ENCODE measurements at places on chromosomes 4 and X. TPM values are rescaled to one million over a fixed set of nuclear protein-coding genes. Genes with fewer than 3 reads are reported as not detected.
A peak's percentile ranks its signal among the peaks of the same experiment; 100 is the strongest.

DNA sequence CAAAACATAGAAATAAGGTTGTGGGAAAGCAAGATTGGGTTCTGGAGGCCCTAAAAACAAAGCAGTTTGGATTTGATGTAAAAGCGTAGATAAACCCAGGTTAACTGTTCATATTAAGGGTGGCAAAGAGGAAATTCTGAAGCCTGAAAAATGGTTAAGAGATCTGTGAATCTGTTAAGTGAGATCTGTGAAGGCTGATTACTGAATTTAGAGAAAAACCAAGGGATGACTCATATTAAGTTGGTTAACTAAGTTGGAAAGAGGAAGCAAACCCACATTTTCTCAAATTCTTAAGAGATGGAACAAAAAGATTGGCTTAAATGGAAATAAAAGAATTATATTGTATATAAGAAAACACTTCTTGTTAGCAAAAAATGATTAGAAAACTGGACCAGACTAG, 22.8 kb downstream of the GPAT3 start:
- DNase-seq, result peak; percentile 39
- H3K27me3 ChIP-seq, result no peaks in the 10 kb centered on the region
- no peaks in the 10 kb centered on the region for H3K36me3 ChIP-seq
- H3K4me1 ChIP-seq, result peaks cover 5% of the 10 kb centered on the region
- no peak overlapping the region for H3K4me3 ChIP-seq
- no peak overlapping the region for H3K27ac ChIP-seq

DNA sequence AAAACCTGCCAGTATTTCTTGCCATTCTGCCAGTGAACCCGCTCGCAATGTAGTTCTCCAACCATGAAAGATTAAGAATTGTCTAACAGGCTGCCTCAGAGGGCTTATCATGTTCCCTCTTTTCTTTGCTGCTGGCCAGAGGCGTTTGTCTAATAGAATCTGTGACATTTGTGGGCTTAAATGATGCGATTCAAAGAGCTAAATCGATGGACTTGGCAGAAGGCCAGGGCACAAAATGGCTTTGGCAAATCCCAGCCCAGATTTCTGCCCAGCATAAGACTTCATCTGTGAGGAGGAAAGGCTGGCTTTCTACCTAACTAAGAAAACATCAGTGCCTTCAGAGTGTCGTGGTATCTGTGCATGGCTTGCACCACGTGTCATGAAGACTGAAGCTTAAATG, 79.9 kb downstream of the TRPC5OS start:
- no peak for DNase-seq
- no peaks in the 10 kb centered on the region for H3K27me3 ChIP-seq
- no peak overlapping the region for H3K27ac ChIP-seq

- H3K4me1 ChIP-seq, result no peaks in the 10 kb centered on the region
- no peaks in the 10 kb centered on the region for H3K36me3 ChIP-seq
- DNase-seq, result peak; percentile 0
- H3K4me3 ChIP-seq, result no peak overlapping the region
These were observed 73.1 kb upstream of the FMR1 start for GRCh38 chrX:147838465-147839131.

- H3K27ac ChIP-seq, result no peak overlapping the region
- H3K4me3 ChIP-seq, result no peak overlapping the region
- H3K27me3 ChIP-seq, result no peaks in the 10 kb centered on the region
- H3K36me3 ChIP-seq, result no peaks in the 10 kb centered on the region
These were observed 140.9 kb downstream of the COL4A6 start for GRCh38 chrX:108297290-108297689.

DNA sequence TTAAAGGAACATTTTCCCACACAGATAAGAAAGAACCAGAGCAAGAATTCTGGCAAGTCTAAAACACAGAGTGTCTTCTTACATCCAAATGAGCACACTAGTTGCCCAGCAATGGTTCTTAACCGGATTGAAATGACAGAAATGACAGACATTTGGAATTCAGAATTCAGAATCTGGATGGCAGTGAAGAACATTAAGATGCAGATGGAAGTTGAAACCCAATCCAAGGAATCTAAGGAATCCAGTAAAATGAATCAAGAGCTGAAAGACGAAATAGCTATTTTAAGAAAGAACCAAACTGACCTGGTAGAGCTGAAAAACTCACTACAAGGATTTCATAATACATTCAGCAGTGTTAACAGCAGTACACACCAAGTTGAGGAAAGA, 21.5 kb downstream of the ANAPC10 start:
- H3K27ac ChIP-seq, result no peak overlapping the region
- H3K4me1 ChIP-seq, result no peaks in the 10 kb centered on the region
- no peak for DNase-seq
- no peaks in the 10 kb centered on the region for H3K36me3 ChIP-seq

GRCh38 chr4:140095694-140096482, 58.1 kb downstream of the MAML3 start:
- H3K4me1 ChIP-seq, result peaks cover 34% of the 10 kb centered on the region
- H3K4me3 ChIP-seq, result no peak overlapping the region
- no peaks in the 10 kb centered on the region for H3K27me3 ChIP-seq
- H3K36me3 ChIP-seq, result no peaks in the 10 kb centered on the region
- H3K27ac ChIP-seq, result peak overlapping the region; percentile 74
- peak; percentile 97 for DNase-seq

DNA sequence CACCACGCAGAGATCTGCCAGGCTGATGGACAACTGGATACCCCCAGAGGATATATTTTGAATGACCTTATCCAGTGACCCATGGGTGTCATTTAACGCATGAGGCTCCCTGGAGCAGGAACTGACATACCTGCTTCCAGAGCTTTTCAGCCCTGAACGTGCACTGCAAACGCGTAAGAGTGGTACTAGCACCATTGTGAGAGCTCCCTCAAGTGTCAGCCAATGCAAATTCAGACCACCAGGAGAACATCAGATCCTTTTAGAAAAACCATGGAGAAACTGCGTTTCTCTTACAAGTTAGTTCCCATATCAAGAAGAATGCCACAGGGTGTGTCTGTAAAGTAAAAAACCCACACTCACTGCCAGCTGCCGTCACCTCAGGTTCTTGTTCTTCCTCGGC, 7.3 kb downstream of the TREX2 start:
- H3K36me3 ChIP-seq, result no peaks in the 10 kb centered on the region
- H3K27ac ChIP-seq, result no peak overlapping the region
- no peak overlapping the region for H3K4me3 ChIP-seq
- DNase-seq, result peak; percentile 18
- H3K4me1 ChIP-seq, result no peaks in the 10 kb centered on the region
- H3K27me3 ChIP-seq, result no peaks in the 10 kb centered on the region

DNA sequence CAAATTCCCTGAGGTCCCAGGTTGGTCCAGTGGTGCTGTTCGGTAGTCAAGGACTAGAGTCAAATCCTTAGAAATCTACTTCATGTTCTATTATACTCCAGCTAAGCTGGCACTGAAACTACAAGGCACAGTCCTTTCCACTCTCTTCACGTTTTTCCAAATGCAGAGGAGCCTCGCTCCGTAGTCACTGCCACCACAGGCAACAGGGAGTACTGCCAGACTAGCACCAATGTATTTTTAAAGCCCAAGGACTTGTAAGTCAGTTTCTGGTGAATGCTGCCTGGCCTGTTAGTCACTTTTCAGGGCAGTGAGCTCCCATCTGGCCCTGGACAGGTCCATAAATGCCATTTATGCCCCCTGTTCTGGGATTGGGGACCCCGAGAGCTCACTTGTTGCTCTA, 323.5 kb downstream of the FAM47A start:
- no peak for DNase-seq
- H3K4me3 ChIP-seq, result no peak overlapping the region
- H3K27ac ChIP-seq, result no peak overlapping the region
- no peaks in the 10 kb centered on the region for H3K4me1 ChIP-seq
- no peaks in the 10 kb centered on the region for H3K27me3 ChIP-seq
- no peaks in the 10 kb centered on the region for H3K36me3 ChIP-seq

- no peaks in the 10 kb centered on the region for H3K27me3 ChIP-seq
- no peak overlapping the region for H3K4me3 ChIP-seq
- no peaks in the 10 kb centered on the region for H3K4me1 ChIP-seq
- no peak for DNase-seq
- H3K36me3 ChIP-seq, result no peaks in the 10 kb centered on the region
These were observed 147.6 kb upstream of the TBC1D9 start for GRCh38 chr4:140903522-140904475.

DNA sequence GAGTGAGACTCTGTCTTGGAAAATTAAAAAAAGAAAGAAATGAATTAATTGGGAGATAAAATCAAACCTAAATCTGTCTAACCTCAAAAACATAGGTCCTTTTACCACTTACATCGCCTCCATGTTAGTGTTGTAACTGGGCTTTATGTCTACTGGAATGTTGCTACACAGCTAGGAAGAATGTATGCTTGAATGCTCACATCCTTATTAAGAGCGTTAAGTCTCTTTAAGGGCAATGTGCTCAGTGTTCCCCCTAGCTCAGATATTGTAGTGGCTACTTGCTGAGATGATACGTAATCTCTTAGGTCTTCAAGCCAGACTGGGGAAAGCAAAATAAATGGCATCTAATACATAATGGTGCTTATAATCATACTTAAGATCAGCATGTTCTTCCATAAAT, 1072.8 kb downstream of the PDHA2 start:
- no peak for DNase-seq
- no peaks in the 10 kb centered on the region for H3K4me1 ChIP-seq
- H3K4me3 ChIP-seq, result no peak overlapping the region
- H3K27me3 ChIP-seq, result no peaks in the 10 kb centered on the region
- no peak overlapping the region for H3K27ac ChIP-seq
- H3K36me3 ChIP-seq, result no peaks in the 10 kb centered on the region

GRCh38 chr4:162015090-162015489, 148.7 kb downstream of the FSTL5 start:
- no peak overlapping the region for H3K27ac ChIP-seq
- H3K4me1 ChIP-seq, result no peaks in the 10 kb centered on the region
- no peak overlapping the region for H3K4me3 ChIP-seq
- DNase-seq, result peak; percentile 65
- no peaks in the 10 kb centered on the region for H3K36me3 ChIP-seq

GRCh38 chr4:175542786-175543185, 269.3 kb downstream of the GPM6A start:
- no peak overlapping the region for H3K4me3 ChIP-seq
- H3K27me3 ChIP-seq, result no peaks in the 10 kb centered on the region
- H3K27ac ChIP-seq, result no peak overlapping the region
- DNase-seq, result no peak
- H3K36me3 ChIP-seq, result no peaks in the 10 kb centered on the region

- H3K27me3 ChIP-seq, result no peaks in the 10 kb centered on the region
- H3K4me3 ChIP-seq, result no peak overlapping the region
- H3K36me3 ChIP-seq, result no peaks in the 10 kb centered on the region
- H3K4me1 ChIP-seq, result no peaks in the 10 kb centered on the region
- H3K27ac ChIP-seq, result no peak overlapping the region
- no peak for DNase-seq
These were observed 323.2 kb downstream of the DHRSX start for GRCh38 chrX:2177541-2177940.

GRCh38 chr4:25370242-25370641, 6.8 kb upstream of the ANAPC4 start:
- no peak for DNase-seq
- H3K36me3 ChIP-seq, result peaks cover 2% of the 10 kb centered on the region
- H3K4me3 ChIP-seq, result no peak overlapping the region

- no peaks in the 10 kb centered on the region for H3K4me1 ChIP-seq
- no peak for DNase-seq
- H3K4me3 ChIP-seq, result no peak overlapping the region
- no peaks in the 10 kb centered on the region for H3K36me3 ChIP-seq
- H3K27ac ChIP-seq, result no peak overlapping the region
These were observed 28.4 kb upstream of the CT47A1 start for GRCh38 chrX:121013897-121014455.

DNA sequence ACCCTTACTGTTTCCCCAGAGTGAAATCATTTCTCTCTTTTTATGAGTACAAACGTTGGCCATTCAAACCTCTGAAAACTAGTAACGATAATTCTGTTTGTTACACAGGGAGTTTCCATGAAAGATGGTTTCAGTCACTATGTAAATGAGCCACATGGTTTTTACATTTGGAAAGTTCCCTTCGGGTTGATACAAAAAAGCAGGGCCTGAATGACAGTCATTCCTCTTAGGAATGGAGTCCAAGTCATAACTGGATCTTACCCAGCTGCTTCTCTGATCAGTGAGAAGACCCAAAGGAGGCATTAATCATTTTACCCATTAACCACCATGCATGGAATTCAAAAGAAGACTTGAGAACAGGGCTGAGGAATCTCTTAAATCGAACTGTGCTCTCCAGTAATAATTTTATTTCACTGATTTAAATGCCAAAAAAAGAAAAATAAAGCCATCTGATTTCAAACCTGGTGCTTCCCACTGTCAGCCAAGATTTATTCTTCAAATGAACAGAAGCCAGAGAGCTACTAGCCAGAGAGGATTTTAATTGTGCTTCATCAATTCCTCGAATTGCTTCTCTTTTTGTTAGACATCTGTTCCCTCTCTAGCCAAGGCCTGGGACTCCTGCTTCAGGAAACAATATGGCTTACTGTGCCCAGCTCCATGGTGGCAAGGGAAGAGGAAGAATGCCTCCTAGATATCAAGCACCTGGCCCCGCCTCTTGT, 3.2 kb downstream of the SOWAHB start:
- no peak overlapping the region for H3K4me3 ChIP-seq
- peaks cover 24% of the 10 kb centered on the region for H3K27me3 ChIP-seq
- peak; percentile 8 for DNase-seq
- H3K27ac ChIP-seq, result no peak overlapping the region

DNA sequence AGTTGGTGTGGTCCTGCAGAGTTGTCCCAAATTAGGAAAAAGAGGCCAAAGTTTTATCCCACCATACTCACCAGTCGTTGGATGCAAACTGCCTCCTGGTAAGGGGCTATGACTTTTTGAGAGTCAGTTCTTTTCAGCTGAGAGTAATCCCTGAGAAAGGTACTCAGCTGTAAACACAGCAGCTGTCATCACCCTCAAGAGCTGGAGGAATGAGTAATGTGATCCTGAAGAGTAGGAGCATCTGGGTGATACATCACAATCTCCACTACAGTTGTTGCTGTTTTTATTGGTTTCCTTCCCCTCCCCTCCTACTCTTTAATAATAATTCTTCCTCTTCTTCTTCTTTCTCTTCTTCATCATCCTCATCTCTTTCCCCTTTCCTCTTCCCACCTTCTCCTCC, 5.7 kb downstream of the MAGEE1 start:
- no peaks in the 10 kb centered on the region for H3K27me3 ChIP-seq
- DNase-seq, result no peak
- no peak overlapping the region for H3K4me3 ChIP-seq
- no peak overlapping the region for H3K27ac ChIP-seq
- H3K4me1 ChIP-seq, result no peaks in the 10 kb centered on the region

NXF2B gene
- not detected for total RNA-seq

NUDT11 gene
- total RNA-seq, result 7.1 TPM

STATH gene
- total RNA-seq, result not detected

TMEM31 gene
- total RNA-seq, result not detected

PLXNB3 gene
- 1.0 TPM for total RNA-seq

POF1B gene
- not detected for total RNA-seq

FGFBP2 gene
- not detected for total RNA-seq

PTPN13 gene
- total RNA-seq, result 55.2 TPM

PPP2R2C gene
- total RNA-seq, result under 0.01 TPM

F11 gene
- total RNA-seq, result not detected

All from fibroblast of lung (primary cell).